Adipocyte (in vitro differentiated cells): ENCODE measurements at places on chromosomes 2 and 18.
A peak's percentile ranks its signal among the peaks of the same experiment; 100 is the strongest.

DNA sequence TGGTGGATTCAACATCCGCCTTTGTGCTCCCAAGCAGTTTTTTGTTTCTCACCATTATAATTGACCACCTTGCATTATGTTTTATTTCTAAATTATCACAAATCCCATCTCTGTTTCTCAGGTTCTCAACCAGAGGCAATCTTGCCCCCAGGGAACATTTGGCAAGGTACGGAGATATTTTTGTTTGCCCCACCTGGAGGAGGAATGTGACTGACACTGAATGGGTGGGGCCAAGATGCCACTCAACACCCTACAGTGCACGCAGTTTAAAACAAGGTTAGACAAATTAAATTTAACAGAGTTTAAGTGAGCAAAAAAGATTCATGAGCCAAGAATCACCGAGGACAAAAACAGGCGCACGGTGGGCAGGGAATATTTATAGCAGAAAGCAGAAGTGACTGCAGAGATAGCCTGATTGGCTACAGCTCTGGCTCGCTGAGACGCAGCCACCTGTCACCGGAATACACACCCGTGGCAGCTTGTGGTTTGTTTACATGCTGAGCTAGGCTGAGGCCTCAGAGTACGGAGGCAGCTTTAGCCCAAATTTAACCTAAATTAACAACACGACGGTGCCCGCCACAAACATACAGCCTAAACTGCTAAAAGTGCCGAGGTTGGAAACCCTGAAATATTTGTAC, 150.0 kb upstream of the ALKAL2 start:
- DNase-seq: no peak

DNA sequence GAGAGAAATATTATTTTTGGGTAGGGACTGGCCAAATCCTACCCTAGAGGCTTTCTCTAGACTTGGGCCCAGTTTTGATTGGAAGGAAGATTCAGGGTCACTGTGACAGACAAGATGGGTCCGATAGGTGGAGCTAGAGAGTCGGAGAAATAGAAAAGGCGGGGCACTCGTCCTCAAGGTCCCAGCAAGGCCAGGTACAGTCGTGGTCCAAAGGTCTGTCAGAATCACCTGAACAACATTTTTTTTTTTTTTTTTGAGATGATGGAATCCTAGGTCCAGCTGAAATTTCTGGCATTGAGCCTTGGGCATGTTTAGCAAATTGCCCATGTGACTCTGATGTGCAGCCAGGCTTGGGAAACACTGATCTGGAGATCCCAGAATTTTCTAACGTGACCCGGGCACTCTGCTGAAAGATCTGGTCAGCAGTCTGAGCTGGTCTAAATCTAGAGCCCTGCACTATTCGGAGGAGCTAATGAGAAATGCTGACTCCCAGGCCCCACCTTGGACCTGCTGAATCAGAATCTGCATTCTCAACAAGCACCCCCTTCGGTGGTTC, 23.0 kb upstream of the NTSR2 start:
- DNase-seq: peak; percentile 90

- DNase-seq: no peak
These were observed 66.2 kb downstream of the MAIP1 start for GRCh38 chr2:200021449-200022114.

DNA sequence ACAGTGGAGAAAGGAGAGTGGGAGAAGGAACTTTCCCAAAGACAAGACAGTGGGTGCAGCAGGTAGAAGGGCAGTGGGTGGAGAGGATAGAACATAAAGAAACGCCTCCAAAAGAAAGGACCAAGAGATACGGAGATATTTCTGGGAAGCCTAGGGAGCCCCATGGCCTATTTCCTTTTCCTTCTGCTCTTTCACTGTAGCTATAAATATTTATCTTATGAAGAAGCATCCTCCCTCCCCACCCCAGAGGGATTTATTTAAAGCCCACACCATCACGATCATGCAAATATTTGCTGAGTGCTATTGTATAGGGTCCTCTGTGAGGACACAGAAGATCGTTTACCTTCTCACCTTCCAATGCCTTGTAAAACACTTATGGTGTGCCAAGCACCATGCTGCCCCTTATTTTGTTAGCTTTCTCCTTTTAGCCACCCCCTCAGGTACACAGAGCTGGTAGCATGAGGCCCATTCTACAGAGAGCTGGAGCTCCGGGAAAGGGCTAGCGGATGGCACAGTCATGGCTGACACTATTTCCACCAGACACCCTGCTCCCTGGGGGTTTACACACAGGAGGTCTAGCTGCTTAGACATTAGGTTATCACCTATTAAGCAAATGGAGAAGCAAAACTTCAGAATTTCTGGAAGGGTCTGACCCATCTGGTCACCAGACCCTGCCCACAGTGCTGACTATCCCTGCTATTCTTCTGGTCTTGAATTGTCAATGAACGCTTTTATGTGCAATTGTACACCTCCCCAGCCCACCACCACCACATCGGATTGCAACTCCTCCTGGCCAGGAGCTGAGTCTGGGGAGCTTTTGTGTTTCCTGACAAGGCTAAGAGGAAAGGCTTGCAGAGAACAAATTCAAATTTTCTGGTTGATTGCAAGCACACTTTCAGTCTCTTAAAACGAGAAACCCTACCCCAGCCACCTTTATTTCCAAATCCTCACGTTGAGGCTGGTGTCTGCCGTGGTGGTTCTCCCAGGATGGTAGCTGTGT, 91.8 kb upstream of the KLF7 start:
- DNase-seq: peak; percentile 17

DNA sequence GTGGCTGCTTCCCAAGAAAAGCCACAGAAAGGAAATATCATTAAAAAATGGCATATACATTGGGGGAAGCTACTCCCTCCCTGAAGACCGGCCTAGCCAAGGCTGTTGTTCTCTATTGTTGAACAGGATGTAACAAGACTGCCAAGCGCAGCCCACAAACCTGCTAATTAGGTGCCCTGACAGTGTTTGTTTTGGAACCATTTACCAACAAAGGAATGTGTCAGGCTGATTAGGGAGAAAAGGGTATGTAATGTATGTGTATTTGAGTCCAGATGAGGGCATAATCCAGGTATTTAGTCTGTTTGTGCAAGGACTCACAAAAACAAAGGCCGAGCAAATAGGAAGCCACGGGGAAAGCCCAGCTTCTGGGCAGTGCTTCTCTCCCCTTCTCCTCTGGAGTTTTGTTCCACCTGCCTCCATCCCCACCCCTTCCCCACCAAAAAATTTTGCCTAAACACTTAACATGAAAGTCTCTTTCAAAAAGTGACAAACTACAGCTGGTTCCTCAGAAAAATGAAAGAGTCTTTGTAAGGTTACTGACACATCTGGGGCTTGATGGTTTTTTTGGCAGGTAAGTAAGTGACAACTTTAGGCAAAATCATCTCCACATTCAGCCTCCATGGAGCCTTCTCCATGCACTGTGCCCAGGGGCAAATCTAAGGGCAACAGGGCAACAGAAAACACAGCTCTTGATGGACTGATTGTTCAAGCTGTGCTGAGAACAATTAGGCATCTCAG, 78.3 kb upstream of the FZD5 start:
- peak; percentile 43 for DNase-seq

- no peak for DNase-seq
These were observed 230.5 kb downstream of the TTC32 start for GRCh38 chr2:19671311-19671710.

GRCh38 chr2:61268249-61268648, 106.3 kb downstream of the C2orf74 start:
- DNase-seq: no peak

- DNase-seq: no peak
These were observed 369.9 kb downstream of the LPIN1 start for GRCh38 chr2:12116228-12116750.

DNA sequence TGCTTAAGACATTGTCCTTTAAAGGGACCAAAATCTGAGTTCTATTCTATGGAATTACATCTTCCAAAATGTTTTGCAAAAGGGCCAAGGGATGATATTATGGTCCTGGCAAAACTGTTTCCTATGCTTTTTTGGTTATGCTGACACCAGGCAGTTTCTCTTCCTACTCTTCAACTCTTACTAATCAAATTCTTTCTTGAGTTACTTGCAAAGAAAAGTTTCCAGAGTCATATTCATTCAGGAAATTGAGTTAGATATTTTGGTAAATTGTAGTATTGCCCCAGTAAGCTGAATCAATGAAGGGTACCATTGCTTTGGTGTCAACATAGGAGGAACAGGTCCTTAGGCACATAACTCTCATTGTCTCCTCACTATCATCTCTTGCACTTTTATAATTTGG, 118.8 kb downstream of the DPP4 start:
- DNase-seq: no peak

DNA sequence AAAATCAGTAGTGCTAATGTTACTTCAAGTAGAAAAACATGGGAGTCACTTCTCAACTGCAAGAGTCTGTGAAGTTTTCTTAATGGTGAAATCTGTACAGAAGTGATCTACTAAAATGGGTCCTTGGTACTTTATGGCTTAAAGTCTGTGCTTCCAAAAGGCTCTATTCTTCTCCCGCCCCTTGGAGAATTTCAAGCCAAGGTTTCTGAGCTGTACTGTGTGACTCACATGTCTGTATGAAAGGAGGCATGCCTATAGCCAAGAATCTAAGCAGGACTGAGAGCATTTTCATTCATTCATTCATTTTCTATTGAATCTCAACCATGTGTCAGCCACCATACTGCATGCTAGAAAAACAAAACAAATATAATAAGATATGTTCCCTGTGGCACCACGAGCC, 19.8 kb upstream of the DDX18 start:
- DNase-seq: no peak

GRCh38 chr2:241184901-241185300, 3.6 kb upstream of the ANO7 start:
- no peak for DNase-seq

DNA sequence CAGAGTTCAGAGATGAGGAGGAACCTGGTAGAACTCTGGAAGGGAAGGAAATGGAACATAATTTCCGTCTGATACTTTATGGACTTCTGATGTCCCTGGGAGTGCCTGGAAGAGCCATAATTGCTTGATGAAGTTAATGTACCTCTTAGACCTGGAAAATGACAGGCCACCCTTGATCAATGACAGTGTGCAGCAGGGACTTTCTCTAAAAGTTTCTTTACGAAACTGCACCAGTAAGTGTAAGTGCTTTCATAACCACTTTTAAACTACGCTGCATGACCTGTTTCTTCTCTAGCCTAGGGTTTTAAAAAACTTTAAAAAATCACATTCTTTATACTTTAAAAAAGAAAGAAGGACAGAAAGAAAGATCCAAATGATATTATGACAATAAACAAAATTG, 164.5 kb downstream of the LPIN1 start:
- DNase-seq: no peak

DNA sequence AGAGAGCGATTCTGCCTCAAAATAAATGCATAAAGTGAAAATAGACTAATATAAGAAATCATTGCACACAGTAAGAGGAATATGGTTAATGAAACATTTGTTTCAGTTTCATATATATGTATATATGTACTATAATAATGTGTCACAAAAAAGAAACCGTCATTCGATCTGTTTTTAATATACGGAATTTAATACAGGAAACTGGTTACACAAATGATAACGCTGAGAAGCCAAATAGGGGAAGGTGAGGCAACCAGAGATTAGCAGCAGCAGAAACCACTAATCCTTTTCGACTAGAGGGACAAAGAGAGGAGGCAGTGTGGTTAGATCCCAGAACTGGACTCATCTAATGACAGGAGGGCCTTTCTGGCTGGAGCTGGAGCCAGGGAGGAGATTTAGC, 64.2 kb upstream of the GREB1L start:
- DNase-seq: no peak

DNA sequence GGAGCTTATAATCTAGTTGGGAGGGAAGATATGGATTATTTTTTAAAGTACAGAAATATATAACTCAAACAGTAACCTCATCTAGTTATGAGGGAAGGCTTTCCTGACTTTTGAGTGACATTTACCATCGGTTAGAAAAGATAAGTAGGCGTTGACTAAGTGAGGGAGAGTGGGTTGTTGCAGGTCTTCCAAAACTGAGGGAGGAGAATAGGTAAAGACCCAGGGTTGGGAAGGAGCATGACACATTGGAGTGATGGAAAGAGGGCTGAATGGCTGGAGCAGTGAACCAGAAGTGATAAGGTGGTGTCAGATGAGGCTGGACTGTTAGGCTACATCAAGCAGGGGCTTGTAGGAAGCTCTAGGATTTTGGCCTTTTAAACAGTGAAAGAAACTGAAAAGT, 10.6 kb upstream of the NUP35 start:
- no peak for DNase-seq

GRCh38 chr18:62105376-62105775, 81.5 kb downstream of the PIGN start:
- DNase-seq: no peak

DNA sequence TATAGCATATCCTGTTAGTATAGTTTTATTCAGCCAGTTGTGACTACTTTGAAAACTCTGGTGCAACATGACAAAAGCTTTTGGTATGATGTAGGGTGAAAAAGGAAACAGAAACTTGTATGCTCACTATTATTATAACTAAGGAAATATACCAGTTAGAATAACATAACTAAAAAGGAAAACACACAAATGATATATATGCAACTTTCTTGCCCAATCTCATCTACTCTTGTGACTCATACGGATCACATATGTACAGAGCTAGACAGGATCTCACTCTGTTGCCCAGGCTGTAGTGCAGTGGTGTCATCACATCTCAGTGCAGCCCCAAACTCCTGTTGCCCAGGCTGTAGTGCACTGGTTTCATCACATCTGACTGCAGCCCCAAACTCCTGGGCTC, 12.4 kb upstream of the TLK1 start:
- peak; percentile 39 for DNase-seq

GRCh38 chr18:59661891-59662701, 35.1 kb downstream of the CCBE1 start:
- DNase-seq: peak; percentile 50

DNA sequence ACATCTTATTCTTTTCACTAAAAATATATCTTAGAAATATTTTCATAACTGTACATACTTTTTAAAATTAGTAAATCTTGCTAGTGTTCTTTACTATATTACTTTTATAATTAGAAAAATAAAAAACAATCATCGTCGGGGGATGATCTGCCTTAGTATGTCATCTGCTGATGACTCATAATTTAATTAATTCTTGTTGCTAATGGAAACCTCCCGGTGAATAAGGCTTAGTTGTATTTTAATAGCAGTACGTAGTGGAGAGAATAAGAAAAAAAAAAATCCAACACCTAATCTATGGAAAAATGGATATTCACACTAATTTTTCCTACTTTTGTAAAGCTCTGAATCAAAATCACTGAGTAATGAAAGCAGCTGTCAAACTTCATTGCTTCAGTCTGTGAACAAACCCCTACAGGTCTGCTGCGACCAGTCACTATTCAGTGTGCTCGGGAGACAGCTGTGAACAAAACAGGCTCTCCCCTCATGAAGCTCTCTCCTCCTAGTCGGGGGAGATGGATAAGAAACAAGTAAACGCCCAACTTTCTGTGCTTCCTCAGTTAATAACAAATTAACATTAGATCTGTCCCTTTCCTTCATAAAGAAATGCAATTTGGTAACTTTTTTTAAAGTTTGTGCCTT, 97.4 kb upstream of the UPP2 start:
- no peak for DNase-seq

GRCh38 chr18:62347089-62347506, 22.0 kb downstream of the TNFRSF11A start:
- no peak for DNase-seq
